ENCODE measurements at places on chromosomes 12 and 14. TPM values are rescaled to one million over a fixed set of nuclear protein-coding genes. Genes with fewer than 3 reads are reported as not detected.

Gene ATL1
- 4.6 TPM for total RNA-seq

Gene PROX2
- total RNA-seq = not detected

Gene FGF6
- not detected for total RNA-seq

Gene SMCO2
- not detected for total RNA-seq

Gene KRT71
- total RNA-seq = not detected

Gene SLC6A13
- total RNA-seq = 0.31 TPM

Gene RAD9B
- total RNA-seq = 0.46 TPM

Measured in A549 treated with Hydrocortisone at 1 μM for 4 hours (cell line).